ENCODE measurements at places on chromosomes 16 and 17. TPM values are rescaled to one million over a fixed set of nuclear protein-coding genes. Genes with fewer than 3 reads are reported as not detected.
A peak's percentile ranks its signal among the peaks of the same experiment; 100 is the strongest.

DNA sequence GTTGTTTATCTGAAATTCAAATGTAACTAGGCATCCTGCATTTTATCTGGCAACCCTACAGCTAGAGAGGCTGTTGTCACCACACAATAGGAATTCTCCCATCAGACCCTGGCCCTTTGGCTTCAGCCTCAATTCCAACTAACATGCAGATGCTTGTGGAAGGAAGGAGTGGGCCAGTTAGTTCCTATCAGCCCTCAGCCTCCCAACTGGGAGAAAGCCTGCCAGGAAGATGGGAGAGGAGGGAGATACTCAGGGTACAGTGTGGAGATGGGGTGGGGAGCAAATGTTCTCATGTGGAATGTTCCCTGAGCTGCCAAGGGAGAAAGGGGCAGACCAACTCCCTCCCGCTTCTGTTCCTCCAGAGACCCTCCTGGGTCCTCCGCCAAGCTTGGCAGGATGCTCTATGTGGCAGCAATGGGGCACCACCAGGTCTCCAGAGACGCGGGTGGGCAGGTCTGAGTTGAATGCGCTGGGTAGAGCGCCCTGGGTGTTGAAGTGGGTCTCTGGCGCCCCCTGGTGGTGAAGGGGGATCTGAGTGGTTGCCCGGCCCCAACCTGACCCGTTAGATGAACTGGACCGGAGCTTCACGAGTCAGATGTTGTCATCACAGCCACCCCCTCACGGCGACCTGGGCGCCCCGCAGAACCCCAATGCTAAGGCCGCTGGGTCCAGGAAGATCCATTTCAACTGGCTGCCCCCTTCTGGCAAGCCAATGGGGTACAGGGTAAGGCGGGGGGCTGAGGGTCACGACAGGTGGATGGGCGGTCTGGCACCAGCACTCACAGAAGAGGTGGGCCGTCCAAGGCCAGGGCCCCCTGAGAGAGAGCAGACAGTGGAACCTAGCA, 15.2 kb downstream of the GALK1 start:
- DNase-seq: peak; percentile 92

GRCh38 chr17:64662774-64663367, 764 bp upstream of the SMURF2 start:
- DNase-seq: no peak

DNA sequence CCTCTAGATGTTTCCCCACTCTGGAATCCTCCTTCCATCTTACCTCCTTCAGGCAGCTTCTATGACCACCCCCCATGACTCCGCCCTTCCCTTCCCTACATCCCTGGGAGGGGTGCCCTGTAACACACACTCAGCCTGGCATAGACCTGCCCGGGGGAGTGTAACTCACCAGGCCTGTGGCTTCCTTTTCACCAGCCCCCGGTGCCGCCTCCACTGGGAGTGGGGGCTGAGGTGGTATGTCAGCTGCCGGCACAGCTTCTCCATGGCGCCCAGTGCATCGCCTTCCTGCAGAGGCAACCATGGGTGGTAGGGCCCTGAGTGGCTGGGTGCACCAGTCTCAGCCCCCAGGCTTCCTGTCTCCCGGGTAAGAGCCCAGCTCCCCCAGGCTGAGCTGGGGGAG, 32.3 kb downstream of the TRPV2 start:
- DNase-seq: no peak

GINS2 gene
- 33.4 TPM for total RNA-seq

STAT5A gene
- 131 TPM for total RNA-seq

GUCY2D gene
- total RNA-seq: not detected

TEKT1 gene
- total RNA-seq: not detected
